ENCODE measurements at places on chromosomes 7 and 10.
A peak's percentile ranks its signal among the peaks of the same experiment; 100 is the strongest.

DNA sequence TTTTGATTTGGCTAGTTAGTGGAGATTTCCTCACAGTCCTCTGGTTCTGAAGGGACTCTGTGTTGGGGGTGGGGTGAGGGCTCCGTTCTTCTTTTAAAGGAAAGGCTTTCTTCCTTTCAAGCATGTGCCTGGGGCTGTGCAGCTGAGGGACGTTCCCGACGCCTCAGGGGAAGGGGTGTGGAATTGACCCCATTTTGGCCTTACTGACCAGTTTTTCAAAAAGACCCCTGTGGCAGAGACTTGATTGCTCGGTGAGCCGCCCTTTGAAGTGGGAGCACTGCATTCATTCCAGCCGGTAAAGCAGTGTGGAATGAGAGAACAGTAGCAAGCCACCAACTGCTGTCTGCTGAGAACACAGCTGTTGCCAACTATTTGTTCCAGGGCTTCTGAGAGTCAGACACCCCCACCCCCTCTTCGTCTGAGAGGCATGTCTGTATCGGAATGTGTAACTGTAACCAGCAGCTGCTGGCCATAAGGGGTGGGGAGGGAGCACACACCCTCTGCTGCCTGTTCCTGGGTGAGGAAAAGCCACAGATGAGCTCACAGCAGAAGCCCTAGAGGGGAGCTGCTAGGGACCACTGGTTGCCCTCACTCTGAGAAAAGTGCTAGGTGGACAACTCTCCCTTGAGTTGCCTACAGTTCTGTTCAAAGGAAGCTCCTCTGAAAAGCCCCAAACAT, 33.2 kb downstream of the WBP1L start:
- peak; percentile 36 for DNase-seq

DNA sequence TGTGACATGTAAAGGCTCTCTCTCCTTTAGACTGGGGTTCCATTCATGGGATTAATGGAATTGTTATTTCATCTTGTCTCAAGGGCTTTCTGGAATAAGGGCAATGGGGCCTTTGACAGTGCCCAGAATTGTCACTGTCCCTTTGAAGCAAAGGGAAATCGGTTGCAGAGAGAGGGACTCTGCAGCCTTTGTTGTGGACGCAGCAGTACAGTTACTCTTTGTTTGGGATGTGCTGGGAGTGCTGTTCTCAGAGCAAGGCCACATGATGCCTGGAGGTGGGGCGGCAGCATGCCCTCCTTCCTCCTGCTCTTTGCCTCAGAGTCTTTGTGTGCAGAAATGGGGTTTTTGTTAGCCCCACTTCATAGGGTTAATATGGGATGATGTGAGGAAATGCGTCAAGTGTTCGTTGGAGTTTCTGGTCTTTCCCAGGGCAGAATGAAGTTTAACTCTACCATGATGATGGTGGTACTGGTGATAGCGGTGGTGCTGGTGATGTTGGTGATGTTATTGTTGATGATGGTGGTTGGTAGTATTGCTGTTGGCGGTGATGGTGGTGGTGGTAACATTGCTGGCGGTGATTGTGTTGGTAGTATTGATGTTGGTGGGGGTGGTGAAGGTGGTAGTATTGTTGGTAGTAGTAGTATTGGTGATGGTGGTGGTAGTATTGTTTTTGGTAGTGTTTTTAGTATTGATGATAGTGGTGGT, 45.3 kb downstream of the DOCK1 start:
- DNase-seq: no peak

- DNase-seq: no peak
These were observed 73.3 kb upstream of the COL13A1 start for GRCh38 chr10:69728335-69728870.

GRCh38 chr7:146417176-146417575, 300.6 kb downstream of the CNTNAP2 start:
- no peak for DNase-seq

DNA sequence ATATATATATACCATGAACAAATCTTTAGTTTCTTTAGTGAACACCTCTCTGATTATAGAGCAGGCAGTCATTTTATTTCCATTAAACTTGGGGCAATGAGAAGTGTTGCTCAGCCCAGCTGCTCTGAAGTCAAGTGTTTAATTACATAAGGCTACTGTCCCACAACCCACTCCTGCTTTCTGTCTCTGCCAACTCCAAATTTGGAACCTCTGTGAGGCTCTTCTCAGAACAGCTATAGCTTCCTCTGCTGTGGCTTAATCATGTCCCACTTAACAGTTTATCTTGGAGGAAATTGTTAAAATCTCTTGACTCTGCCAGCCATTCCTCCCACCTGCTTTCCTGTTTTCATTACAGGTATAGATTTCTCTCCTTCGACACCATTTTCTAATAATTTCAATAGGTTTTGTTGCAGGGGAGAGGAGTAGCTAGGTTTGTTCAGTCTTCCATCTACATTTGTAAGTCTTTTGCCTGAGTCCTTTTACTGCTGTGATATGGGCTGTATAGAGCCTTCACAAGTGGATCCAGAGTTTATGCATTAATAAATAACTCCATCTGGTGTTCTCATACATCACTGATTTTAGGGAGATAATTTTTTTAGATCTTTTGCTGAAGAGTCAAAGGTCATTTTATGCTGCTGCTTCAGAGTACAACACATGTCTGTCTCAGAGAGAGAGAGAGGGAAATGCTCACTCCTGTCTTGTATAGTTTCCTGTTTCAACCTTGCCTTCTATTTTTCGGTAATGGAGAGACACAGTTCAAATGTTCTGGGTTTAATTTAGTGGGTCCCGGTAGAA, 170.4 kb downstream of the WNT2 start:
- DNase-seq: no peak

- no peak for DNase-seq
These were observed 10.2 kb downstream of the UMAD1 start for GRCh38 chr7:7650682-7651206.
